EH (cell line): ENCODE measurements at places on chromosomes 2 and 18.

GRCh38 chr2:80887841-80888378 is 583.4 kb upstream of the LRRTM1 start:
- no peak for DNase-seq

DNA sequence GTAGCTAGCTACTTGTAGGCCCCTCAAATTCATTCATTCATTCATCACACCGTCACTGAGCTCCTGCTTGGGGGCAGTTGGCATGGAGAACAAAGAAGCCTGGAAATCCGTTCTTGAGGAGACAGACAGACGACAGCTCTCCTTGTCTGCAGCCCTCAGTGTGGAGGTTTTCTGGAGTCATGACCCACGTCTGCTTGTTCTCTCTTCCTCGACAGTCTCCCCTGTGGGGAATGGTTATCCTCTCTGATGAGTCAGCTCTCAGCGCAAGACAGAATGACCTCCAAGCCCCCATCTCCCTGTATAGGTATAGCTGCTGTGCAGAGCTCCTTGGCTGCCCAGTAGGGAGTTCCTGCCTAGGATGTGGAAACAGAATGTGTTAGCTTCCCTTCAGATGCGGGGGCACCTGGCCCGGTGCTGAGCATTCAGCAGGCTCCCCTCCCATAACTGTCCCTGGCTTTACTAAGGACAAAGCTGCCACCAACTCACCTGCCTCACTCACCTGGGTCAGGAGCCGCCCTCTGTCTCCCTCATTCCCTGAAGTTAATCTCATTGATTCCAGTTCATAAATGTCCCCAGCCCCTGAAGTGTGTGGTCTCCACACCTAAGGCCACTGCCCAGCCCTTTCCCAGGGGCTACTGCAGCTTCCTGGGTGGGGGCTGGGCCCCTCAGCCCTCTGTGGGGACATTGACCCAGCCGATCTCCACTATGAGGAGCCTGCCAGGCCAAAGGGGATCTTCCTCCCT is 124.7 kb downstream of the ACKR3 start:
- DNase-seq, result no peak

- DNase-seq, result no peak
Observed at GRCh38 chr2:55871637-55872036, 51.9 kb downstream of the EFEMP1 start.

DNA sequence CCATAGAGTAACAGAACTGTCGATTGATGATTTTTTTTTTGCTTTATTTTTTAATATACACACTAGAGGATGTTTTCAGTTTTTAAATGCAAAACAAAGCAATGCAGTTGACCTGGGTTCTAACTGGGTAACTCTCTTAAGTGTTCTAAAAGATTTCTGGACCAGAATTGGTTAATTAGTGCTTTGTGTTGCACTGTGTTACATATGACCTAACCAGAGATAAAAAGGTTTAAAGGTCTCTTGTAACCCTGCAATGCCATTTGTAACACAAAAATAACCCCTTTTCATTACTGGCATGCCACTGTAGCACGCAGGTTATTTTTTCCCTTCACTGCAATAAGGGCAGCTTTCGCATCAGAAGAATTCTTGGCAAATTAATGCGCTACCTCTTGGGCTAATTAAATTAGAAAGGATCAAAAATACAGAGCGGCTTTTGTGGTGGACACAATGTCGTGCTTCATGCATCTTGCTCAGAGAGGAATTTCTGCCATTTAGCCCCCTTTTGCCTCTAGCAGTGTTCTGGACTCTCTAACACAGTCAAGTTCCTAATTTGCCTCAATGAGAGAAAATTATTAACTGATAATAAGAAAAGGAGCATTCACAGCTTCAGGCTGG is 250.8 kb upstream of the ZEB2 start:
- DNase-seq, result no peak

- peak; percentile 91 for DNase-seq
Observed at GRCh38 chr18:55321265-55322177, 266.5 kb downstream of the TCF4 start.

GRCh38 chr2:235264512-235264911 is 229.3 kb upstream of the AGAP1 start:
- DNase-seq, result no peak
